WTC11 (cell line): ENCODE measurements at places on chromosomes 4 and X. TPM values are rescaled to one million over a fixed set of nuclear protein-coding genes. Genes with fewer than 3 reads are reported as not detected.

The CD38 gene
- total RNA-seq, result 0.17 to 0.39 TPM (median 0.37 TPM) in 3 replicates

The GPM6B gene
- total RNA-seq, result 99.0 to 103 TPM (median 99.8 TPM) in 3 replicates

DNA sequence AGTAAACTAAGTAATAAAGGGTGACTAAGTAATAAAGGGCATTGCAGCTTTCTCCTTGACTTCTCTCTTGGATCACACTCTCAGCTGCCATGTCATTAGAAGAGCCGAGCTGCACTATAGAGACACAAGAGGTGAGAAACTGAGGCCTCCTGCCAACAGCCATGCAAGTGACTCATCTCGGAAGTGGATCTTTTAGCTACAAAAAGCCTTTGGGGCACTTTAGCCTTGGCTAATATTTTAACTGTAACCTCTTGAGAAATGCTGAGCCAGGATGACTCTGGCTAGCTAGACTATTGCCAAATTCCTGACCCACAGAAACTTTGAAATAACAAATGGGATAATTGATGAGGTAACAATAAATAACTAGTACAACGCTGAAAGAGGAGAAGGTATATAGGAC, 1.5 kb upstream of the NEIL3 start:
- no peak for DNase-seq

- DNase-seq, result no peak
Observed at GRCh38 chr4:112118742-112119352, 26.4 kb upstream of the FAM241A start.

DNA sequence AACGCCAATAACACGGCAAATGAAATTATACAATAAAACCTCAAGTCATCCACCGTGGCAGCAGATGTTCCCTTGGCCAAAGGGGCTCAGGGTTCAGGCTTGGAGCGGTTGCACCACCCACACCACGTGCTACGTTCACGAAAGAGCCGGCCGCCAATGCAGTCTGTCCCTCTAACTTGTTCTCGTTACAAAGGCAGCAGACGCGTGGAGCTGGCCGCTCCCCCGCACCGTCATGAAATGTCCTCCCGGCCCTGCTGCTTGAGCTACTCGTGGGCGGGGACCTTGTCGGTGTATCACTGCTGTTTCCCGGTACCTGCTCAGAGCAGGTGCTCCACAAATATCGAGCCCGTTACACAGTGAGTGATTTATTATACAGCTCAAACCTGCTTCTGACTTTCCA, 36.4 kb upstream of the MAN2B2 start:
- DNase-seq, result no peak

The PITX2 gene
- 11.3 to 24.9 TPM (median 12.2 TPM) in 3 replicates for total RNA-seq

The TBC1D8B gene
- 5.8 to 6.3 TPM (median 6.3 TPM) in 3 replicates for total RNA-seq

The CLCN3 gene
- 29.1 to 30.3 TPM (median 30.0 TPM) in 3 replicates for total RNA-seq

DNA sequence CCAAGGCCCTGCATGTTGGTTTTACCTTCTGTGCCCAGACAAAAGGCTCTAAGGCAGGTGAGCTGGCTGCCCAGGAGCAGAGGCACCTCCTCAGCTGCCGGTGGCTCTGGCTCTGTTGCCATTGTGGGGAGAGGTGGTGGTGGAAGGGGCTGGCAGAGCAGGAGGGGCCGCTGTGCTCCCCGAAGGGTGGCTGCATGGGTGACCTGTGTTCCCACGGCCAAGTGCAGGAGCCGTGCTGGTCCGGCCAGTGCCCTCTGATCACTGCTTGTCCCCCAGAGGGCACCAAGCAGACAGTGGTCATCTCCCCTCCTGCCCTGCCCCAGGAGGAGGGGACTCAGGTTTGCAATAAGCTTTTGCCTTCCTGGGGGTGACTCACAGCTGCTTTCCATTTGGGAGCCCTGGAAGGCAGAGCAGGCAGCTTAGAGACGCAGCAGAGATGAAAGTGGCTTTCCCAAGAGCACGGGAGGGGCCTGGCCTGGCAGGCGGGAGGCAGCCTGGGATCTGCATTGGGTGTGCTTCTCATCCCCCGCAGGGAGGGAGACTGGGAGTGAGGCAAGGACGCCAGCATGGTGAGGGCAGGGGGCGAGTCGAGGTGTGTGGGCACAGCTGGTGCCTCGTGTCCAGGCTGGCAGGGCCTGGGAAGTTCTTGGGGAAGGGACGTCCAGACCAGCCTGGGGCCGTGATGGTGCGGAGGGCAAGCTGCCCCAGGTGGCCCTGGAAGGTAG, 28.7 kb downstream of the DOK7 start:
- no peak for DNase-seq

DNA sequence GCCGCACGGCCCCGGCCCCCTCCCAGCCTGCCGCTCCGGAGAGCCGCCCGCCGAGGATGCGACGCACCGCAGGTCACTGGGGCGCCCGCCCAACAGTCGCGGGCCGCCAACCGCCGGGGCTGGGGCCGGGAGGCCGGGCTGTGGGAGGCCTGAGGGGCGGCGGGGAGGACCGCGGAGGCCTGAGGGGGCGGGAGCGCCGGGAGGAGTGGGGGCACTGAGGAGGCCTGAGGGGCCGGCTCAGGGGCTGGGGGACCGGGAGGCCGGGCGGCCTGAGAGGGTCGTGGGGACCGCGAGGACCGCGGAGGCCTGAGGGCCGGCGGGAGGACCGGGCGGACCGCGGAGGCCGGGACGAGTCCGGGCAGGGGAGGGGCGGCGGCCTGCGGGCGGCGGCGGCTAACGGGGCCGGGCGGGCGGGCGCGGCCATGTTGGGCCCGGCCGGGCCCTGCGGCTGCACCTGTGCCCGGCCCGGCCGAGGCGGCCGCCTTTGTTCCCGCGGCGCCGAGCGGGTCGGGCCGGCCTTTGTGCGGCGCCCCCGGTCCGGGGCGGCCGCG, 353 bp downstream of the NSD2 start:
- peak; percentile 53 for DNase-seq

GRCh38 chrX:111876646-111877045, 665 bp downstream of the TRPC5OS start:
- no peak for DNase-seq
